HepG2 (cell line): ENCODE measurements at places on chromosomes 3 and 15. TPM values are rescaled to one million over a fixed set of nuclear protein-coding genes. Genes with fewer than 3 reads are reported as not detected.

GRCh38 chr3:122795674-122796195 is 866 bp downstream of the SLC49A4 start:
- DNase-seq = peak; percentile 29

GRCh38 chr3:12483872-12484197 is 445 bp upstream of the TSEN2 start:
- no peak for DNase-seq

DNA sequence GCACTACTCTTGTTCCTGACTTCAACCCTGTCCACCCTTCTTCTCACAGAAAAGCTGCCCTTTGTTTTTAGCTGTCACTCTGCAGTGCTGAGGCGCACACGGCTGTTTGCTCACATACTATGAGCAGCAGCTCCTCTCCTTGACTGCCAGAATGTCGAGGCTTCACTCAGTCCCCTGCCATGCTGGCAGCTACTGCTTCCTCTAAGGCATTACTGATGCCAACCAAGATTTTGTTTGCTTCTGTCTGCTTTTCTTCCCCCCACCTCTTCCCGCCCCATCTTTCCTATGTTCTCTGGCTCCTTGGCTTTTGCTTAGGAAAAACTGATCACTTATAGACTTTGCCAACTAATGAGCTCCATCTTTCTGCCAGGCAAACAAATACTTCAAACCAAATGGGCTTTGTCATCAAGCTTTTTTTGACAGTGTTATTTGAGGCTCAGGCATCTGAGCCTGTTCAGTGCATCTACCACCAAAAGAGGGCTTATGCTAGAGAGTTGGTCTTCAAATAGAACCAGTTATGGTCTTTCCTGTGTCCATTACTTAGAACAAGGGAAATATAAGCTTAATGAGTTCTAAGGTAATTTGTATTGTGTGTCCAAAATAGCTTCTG is 81.0 kb downstream of the FBXL2 start:
- no peak for DNase-seq

- DNase-seq = no peak
Measured at GRCh38 chr3:86887876-86888275, 103.1 kb downstream of the VGLL3 start.

DNA sequence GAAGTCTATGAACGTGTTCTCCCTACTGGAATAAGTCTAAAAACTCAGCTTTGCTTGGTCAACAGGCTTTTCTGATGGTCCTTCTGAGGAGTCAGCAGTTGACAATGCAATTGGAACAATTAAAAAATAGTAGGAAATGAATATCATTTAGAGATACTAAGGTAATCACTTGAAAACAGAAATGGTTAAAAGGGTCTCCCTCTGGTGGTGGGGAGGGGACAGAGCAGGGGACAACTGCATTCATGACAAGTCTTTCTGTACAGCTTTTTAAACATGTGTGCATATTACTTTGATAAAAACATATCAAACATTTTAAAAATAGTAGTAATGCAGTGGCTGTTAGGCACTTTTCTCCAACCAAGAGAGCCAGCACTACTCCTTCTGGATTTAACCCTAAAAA is 119.9 kb upstream of the FHIT start:
- peak; percentile 10 for DNase-seq

GRCh38 chr3:160205606-160206005 is 19.6 kb upstream of the C3orf80 start:
- DNase-seq = no peak

GRCh38 chr3:32148351-32148750 is 41.9 kb downstream of the GPD1L start:
- no peak for DNase-seq

Gene LSMEM2
- total RNA-seq = 0.07 TPM in 1 of 2 replicates, not detected in the other

Gene KIF9
- 16.9 and 18.8 TPM in 2 replicates for total RNA-seq

Gene ARPC4
- 73.9 and 83.6 TPM in 2 replicates for total RNA-seq

Gene SKOR1
- total RNA-seq = 0.09 and 0.10 TPM in 2 replicates

DNA sequence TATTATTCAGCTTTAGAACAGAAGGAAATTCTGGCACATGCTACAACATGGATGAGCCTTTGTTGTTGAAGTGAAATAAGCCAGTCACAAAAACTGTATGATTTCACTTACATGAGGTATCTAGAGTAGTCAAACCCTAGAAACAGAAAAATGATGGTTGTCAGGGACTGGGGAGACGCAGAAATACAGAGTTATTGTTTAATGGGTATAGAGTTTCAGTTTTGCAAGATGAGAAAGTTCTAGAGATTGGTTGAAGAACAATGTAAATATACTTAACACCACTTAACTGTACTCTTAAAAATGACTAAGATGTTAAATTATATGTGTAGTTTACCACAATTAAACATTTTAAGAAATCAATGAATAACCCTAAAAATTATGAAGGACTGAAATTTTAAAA is 15.8 kb downstream of the SPTSSB start:
- no peak for DNase-seq

GRCh38 chr15:51131596-51132290 is 37.0 kb upstream of the TNFAIP8L3 start:
- DNase-seq = peak; percentile 25

DNA sequence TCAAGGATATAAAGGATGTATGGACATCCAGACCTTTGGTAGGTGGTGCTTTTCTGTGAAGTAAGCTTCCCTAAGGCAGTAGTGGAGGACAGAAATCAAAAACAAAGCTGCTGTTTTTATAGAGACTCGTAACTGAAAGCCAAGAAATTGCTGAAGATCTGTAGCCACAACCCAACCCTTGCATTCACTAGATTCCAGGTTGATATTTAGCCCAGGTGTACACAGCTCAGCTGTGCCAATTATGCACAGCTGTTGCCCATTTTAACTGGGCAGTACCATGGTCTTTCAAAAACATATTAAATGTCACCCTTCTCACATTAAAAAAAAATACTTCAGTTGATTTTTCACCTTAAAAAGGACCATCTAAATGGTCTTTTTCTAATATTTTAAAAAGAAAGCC is 75.8 kb downstream of the CNTN3 start:
- no peak for DNase-seq

DNA sequence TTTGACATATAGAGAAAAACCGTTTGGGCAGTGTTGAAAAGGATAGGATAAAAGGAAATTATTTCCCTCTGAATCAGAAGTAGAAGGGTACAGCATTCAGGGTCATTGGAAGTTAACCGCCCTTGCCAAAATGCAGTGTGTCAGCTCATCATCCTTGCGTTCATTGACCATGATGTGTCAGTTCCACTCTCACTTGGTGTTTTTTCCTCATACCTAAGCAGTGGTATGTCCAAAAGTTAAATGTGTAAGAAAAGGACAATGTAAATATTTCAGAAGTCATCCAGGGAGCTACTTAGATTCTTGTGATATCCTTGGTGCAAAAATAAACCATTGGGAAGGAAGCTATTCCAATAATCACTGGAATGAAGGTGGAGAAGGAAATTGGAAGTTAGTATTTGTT is 50.7 kb downstream of the MAP6D1 start:
- no peak for DNase-seq

DNA sequence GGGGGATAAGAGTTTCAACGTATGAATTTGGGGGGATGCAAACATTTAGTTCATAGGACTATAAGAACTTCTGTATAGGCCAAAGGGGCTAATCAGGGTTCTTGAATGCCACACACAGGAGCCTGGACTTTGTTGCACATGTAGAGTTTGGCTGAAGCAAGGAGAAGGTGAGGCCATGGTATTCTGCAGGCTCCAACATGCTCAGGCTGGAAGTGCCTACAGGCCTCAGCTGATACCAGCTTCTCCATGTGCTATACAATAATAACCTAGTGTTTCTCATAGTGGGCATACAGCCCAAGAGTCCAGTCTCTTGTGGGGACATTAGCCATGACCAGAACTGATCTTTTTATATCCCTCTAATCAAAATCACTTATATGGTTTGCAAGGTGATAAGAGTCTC is 399.7 kb upstream of the MCTP2 start:
- DNase-seq = no peak

DNA sequence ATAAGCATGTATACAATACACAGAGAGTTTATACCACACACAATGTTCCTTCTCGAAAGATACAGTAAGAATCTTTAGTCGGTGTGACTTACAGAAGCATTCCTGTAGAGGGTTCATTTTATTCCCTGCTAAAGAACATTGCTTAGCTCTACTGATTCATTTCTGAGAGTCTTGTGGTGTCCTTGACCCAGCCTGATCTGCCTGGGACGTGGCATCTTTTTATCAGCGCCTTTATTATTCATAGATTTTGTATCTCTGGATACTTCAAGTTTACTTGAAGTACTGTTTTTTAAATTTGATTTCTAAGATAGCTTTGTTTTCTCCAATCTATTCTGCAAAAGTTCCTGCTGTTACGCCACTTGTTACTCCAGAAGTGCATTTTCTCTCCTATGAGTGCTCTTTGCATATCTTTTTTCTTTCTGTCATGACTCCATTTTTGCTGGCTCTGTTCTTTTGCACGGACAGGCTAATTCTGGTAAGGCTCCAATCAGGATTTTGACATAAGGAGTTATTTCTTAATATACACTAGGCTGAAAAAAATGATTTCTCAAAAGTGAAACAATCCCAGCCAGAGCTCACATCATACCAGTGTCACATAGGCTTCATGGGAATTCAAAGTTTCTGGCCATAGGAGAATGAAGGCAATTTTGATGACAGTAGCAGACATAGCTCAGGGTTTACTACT is 114.5 kb upstream of the TNIK start:
- no peak for DNase-seq

GRCh38 chr3:130702985-130703384 is 43.6 kb downstream of the PIK3R4 start:
- DNase-seq = peak; percentile 80

DNA sequence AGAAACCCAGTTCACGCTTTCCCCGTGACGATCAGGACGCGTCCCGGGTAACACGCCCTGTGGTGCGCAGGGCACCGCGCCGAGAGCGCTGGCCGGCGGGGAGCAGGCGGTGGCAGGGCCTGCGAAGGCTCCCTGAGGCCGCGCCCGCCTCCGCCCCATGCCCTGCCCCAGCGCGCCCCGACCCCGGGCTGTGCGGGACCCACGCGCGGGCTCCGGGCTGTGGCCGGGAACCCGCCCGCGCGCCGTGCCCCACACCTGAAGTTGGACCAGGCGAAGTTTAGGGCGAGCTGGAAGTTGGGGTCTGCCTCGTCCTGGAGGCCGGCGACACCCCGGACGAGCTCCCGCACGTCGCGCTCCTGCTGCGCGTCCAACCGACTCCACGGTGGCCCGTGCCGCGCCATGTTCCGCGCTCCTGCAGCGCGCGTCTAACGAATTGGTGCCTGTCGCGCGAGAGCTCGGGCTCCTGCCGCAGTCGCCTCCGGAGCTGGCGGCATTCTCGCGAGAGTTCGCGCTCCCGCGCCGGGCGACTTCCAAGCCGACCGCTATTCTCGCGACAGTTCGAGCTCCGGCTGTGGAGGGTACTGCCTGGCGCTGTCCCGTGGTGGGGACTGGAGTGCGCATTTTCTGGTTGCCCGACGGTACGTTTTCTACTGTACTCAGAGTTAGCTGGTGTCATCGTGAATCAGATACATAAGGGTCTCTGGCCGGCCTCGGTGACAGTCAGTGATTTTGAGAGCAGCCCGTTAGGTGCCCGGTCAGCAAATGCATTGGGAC is at the start of gene TUBGCP5:
Gene TUBGCP5 (minus strand): TSS at position 427 of the 774 bp plus-strand sequence. CDS start 26 bp downstream, at position 401.
- peak; percentile 93 for DNase-seq

DNA sequence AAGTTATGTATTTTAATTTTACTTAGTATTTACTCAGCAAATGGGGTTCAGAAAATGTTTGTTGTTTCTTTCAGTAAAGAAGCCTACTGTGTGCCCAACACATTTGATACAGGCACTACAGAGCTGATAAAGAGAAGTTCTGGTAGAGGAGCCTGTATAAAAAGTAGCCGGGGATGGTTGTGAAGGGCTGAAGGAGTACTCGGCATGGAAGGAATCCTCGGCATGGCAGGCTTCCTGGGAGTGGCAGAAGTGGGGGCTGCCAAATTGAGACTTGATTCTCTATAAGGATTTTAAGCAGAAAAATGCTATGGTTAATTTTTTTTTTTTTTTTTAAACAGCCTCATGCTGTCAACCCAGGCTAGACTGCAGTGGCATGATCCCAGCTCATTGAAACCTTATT is 9.3 kb downstream of the ARL13B start:
- DNase-seq = no peak

- DNase-seq = no peak
Measured at GRCh38 chr3:140586311-140586710, 91.6 kb upstream of the TRIM42 start.

Gene ARNT2
- total RNA-seq = 0.69 and 1.1 TPM in 2 replicates

Gene NR1I2
- 10.9 and 13.4 TPM in 2 replicates for total RNA-seq
